ENCODE measurements at places on chromosomes 5 and 9.

- DNase-seq: no peak
Observed at GRCh38 chr9:114410910-114411309, 23.1 kb upstream of the AKNA start.

GRCh38 chr5:172059661-172060100, 53.2 kb upstream of the FBXW11 start:
- DNase-seq: peak; percentile 28

- no peak for DNase-seq
Observed at GRCh38 chr5:69188811-69189161, 597 bp upstream of the CENPH start.

- DNase-seq: no peak
Observed at GRCh38 chr5:54254482-54255198, 55.7 kb downstream of the ARL15 start.

DNA sequence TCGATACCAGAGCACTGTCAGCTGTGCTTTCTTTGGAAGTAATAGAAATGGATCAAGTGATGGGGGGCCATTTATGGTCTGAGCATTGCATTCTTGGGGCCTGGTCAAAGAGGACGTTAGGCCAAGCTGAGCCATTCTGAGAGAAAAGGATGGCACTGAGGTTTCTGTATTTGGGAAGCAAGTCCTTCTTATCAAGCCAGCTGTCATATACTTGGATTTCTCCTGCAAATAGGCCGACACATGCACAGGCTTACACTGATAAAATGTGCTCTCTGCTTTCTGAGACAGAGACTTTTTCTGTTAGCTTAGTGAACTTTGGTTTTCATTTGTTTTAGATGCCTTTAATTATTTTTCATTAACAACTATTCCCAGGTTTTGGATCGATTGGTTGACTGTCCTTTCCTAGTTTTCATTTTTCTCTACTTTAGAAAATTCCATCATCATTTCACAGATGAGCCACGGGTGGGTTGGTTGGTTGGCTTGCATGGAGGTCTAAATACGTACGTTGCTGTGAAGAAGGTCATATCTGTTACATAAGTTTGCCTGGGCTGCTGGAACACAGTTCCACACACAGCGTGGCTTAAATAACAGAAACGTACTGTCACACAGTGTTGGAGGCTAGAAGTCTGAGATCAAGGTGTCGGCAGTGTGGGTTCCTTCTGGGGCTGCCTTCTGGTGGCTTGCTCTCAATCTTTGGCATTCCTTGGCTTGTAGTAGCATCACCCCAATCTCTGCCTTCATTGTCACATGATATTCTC, 20.3 kb downstream of the TMOD1 start:
- no peak for DNase-seq

GRCh38 chr9:34589636-34590380, at the start of gene CNTFR:
Gene CNTFR (minus strand): TSS chr9:34589724. CDS start chr9:34568981, 20,743 bp downstream.
- DNase-seq: no peak

DNA sequence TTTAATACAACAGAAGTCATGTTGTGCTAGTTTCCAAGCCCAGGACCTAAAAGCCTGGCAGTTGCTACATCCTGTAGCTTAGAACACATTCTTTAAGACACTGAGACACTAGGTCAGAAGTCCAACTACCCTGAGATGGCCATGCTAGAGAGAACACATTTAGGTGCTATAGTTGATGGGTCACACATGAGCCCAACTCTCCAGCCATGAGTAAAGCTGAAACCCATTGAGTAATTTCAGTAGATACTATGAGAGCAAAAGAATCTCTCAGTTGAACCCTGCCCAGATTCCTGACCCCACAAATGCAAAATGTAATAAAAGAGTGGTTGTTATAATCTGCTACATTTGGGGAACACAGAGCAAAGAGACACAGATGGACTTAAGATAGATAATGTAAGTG, 164.4 kb downstream of the SEMA5A start:
- no peak for DNase-seq

DNA sequence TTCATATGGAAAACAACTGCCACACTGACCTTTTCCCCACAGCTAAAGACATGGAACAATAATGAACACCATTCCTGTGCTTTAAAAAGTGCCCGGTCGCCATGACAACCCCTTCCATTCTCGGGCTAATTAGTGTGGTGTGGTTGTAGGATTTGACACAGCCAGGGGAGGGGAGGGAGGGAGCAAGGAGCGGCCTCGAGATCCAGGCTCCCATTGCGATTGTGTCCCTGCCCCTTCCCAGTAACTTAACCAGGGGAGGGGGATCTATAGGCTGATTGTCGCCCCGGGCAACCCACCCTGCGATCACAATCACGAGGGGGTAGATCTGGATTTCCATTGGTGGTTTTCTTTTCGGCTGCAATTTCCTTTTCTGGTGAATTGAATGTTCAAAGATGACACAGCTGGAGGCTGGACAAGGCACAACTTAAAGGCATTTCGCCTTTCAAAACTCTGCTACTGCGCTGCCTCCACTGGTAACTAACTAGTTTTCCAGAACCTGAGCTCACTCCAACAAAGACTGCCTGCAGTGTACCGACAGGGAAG, 96.7 kb upstream of the RETREG1 start:
- no peak for DNase-seq

DNA sequence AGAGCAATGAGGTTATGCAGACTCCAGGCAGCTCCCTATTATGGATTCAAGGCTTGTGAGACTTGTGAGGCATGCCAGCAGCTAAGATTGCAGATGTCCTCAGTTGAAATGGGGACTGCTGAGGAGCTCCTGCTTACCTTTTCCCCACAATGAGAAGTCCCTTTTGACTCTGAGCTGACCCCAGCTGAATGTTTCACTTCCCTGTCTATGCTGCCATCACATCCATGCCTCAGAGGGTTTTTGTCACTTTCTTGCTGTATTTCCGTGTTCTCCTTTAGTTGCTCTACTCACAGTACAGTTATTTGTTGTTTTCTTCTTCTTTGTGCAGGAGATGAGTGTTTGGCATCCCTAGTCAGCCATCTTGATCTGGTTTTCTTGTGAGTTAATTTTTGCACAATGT, 18.8 kb upstream of the OR2S2 start:
- no peak for DNase-seq

DNA sequence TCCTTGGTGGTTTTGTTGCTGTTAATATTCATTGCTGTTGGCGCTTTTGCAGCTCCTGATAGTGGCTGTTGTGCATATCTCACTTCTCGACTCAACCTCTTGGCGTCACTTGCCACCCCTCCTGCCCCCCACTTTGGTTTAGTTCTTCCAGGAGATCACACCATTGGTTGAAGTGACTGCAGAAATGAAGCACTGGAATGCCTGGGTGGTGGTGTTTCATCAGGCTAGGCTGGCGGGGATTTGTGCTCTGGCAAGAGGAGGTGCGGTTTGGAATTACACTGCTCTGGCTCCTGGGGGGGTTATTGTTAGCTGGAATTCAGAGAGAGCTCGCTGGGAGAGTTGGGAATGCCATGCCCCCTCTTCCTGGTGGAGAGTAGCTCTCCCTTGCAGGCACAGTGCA, 11.5 kb downstream of the PRRC2B start:
- DNase-seq: no peak
